ENCODE measurements at places on chromosomes 5 and 9. TPM values are rescaled to one million over a fixed set of nuclear protein-coding genes. Genes with fewer than 3 reads are reported as not detected.

ADAMTSL1 gene
- polyA plus RNA-seq, result 15.2 TPM

KCNV2 gene
- 0.21 TPM for polyA plus RNA-seq

RAB14 gene
- polyA plus RNA-seq, result 81.0 TPM

SLC6A7 gene
- polyA plus RNA-seq, result not detected

ZBED3 gene
- polyA plus RNA-seq, result 30.3 TPM

ZNF366 gene
- polyA plus RNA-seq, result 3.9 TPM

GZMA gene
- 1.8 TPM for polyA plus RNA-seq

EPB41L4A gene
- polyA plus RNA-seq, result 17.6 TPM

PCDHA1 gene
- 0.13 TPM for polyA plus RNA-seq

ARHGEF37 gene
- 5.0 TPM for polyA plus RNA-seq

GRXCR2 gene
- polyA plus RNA-seq, result not detected
